ENCODE measurements at places on chromosomes 3 and 15.
A peak's percentile ranks its signal among the peaks of the same experiment; 100 is the strongest.

GRCh38 chr3:179995406-179995805 is 41.3 kb downstream of the PEX5L start:
- DNase-seq: no peak

DNA sequence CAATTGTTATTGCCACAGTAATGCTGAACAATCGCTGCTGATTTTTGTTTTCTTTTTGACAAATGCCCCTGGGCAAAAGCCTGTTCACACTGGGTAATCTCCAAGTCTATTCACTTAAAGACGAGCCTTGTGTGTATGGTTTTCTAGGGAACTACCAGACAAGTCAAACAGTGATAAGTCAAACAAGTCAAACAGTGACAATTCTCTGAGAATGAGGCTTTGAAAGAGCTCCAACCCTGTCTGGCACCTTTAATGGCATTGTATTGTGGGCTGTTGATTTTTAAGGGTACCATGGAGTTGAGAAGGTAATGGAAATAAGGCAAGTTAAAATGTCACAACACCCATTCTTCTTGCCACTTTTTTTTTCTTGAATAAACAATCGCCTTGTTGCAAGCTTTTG is 59.4 kb upstream of the TMC3 start:
- DNase-seq: no peak

DNA sequence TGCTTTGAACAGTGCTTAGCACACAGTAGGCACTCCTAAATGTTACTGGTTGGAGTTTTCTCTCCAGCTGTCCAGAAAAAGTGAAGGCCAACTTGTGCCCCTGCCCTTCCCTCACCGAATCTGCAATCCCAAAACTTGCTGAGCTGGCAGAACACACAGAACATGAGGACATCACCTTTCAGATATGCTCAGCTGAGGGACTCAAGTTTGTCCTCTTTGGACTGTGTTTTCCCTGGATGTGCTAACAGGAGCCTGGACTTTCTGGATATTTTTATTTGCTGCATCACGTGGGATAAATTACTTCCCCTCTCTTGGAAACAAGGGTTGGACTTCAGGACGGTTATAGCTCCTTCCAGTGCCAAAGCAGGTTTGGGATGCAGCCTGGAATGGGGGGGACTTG is 59.5 kb upstream of the SMAD6 start:
- no peak for DNase-seq

DNA sequence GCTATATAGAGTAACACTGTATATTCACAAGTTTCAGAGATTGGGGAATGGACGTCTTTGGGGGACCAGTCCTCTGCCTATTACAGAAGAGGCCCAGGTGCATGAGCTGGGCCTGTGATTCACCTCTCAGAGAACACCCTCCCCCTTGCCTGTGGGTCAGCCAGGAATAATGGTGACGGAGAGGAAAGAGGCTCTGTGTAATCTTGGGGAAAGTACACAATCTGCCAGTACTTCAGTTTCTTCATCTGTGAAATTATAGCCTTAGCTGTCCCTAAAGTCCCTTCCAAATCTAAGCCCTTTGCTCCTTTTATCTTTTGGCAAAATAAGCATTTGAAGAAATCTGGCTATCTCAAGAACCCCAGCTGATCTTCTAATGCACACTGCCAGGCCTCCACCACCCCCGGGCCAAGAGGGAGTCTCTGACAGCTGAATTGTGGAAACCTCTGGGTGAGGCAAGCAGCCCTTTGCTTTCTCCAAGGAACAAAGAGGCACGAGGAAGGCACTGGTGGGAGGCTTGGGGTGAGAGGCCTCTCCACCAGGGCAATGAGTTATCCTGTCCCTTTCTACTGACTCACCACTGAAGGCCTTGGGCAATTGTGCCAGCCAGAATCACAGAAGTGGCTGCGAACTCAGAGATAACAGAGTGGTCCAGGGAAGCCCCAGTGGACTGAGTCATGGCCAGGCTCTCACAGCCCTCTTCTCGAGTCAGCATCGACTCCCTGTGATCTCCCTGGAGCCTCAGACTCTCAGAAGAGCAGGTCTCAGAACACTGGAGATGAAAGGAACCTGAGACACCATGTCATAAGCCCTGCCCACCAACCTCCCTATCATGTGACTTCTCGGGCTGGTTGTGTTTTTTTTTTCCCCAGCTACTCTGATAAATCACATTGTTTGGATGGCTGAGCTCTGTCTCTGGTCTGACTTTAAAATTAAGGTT is 31.8 kb downstream of the CCNL1 start:
- no peak for DNase-seq

DNA sequence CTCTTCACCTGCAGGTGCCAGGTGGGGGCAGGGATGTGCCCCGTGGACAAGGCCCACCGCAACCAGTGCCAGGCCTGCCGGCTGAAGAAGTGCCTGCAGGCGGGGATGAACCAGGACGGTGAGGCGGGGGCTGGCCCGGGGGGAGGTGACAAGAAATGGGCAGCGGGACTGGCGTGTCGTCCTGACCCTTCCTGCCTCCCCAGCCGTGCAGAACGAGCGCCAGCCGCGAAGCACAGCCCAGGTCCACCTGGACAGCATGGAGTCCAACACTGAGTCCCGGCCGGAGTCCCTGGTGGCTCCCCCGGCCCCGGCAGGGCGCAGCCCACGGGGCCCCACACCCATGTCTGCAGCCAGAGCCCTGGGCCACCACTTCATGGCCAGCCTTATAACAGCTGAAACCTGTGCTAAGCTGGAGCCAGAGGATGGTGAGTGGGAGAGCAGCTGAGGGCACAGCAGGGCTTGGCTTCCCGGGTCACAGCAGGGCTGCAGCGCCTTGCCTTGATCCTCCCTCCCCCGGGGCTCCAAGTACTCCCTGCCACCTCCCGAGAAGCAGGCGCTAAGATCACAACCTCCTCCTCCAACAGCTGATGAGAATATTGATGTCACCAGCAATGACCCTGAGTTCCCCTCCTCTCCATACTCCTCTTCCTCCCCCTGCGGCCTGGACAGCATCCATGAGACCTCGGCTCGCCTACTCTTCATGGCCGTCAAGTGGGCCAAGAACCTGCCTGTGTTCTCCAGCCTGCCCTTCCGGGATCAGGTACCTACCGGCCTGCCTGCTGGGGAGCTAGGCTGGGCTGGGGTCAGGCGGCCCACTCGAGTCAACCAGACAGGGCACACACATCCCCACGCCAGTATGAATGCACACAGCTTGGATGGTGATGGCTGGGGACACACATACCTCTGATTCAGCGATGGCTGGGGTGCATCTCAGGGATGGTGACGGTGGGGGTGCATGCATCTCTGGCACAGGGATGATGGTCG is 1.7 kb downstream of the NR2E3 start:
- DNase-seq: no peak

GRCh38 chr3:55959471-55960080 is 472.5 kb upstream of the WNT5A start:
- DNase-seq: no peak

GRCh38 chr3:41608347-41608746 is 353.6 kb downstream of the ULK4 start:
- DNase-seq: no peak

DNA sequence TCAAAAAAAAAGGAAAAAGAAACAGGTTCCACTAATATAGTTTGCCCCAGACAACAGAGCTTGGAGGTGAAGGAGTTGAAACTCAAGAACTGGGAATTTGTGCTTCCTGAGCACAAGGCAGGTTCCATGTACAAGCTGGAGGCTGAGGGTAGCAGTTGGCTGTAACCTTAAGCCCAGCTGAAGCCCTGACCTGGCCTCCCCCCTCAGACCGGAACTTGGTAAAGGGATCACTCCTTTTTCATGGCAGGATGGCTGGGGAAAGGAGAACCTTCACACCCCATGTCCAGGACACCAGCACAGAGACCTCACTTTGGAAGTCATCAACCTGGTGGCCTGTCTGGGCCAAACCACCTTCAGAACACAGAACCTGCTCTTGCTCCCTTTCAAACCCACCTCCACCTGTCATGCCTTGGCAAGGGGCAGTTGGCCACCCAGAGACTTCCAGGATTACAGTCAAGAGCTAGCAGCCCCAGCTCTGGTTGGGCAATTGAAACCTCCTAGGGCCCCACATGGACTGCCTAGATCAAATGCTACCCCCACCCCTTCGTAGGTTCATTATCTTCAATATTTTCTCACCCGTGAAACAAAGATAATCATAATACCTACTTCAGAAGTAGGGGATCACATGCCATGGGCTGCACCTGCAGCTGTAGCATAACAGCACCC is 3.5 kb downstream of the RPL29 start:
- no peak for DNase-seq

- DNase-seq: no peak
Observed at GRCh38 chr3:14959359-14959943, 12.1 kb downstream of the NR2C2 start.

DNA sequence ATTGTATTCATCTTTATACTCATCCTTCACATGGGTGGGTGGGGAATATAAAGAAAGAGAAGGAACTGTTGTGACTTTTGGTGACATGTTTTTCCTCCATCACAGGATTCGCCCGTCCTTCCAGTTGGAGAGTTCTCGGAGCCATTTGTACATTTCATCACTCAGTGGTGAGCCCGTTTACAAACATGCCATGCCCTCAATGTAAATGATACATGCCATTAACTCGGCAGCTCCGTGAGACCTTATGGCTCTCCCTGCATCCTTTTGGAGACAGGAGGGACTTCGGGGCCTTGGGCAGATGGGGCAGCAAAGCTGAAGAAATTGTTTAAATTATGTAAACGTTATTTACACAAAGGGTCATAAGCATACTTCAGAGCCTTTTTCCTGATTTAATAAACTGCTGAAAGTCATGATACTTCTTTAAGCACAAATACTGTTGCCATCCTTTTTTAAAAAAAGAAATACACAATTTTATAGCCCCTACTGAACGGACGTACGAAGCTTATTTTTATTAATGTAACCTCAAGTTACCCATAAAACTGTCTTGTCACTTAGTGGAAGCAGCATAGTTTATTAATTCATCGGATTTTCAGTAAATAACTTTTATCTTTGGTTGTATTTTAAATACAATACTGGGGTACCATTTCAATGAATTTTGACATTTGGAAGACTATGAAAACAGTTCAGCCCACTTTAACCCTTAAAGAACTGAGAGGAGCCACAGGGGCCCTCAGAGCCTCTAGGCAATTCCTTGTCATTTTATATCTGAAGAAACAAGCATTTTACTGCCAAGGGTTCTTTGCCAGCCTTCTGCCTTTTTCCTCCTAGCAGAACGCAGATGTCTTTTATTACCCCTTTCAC is 55.6 kb upstream of the SKOR1 start:
- peak; percentile 79 for DNase-seq

GRCh38 chr3:107106316-107106715 is 270.9 kb upstream of the CCDC54 start:
- DNase-seq: no peak

DNA sequence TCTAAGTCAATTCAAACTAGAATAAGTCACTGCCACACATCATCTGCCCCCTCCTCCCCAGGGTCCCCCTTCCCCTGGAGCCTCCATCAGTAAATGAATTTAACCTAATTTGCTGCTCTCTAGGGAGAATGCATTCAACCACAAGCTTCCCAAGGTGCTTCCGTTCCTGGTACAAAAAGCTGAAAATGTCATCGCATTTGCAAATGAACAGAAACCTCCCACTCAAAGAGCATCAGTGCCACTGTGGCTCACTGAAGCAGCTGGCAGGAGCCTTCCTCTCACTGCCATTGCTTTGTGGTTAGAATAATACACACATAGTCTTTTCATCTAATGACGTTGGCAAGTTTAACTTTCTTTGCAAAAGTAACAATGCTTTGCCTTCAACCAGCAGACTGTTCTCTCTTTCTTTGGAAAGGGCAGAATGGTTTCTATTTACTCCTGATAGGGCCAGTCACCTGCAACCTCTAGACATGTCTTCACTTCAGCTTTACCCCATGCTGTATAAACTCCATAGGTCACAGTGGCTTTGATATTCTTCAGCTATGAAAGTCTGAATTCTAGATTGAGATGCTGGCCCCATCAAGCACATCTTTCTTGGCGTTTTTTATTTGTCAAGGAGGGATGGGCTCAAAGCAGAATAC is 238.1 kb downstream of the CPNE4 start:
- DNase-seq: no peak

DNA sequence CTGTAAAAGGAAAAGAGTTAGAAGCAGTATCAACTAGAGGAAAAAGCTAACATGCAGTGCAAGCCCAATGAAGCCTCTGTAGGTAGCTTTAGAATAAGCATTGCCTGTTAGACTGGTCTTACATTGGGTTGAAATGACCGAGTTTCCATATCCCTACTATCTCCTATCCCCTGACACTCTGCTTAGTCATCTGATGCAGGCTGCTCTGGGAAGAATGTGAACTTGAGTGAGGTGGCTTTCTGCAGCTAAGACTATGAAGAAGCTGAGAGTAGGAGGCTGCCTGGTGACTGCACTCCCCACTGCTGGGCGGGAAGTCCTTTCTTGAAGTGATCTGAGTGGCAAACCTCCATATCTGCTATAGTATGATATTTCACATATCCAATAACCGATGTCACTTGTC is 64.7 kb downstream of the OXSM start:
- no peak for DNase-seq

DNA sequence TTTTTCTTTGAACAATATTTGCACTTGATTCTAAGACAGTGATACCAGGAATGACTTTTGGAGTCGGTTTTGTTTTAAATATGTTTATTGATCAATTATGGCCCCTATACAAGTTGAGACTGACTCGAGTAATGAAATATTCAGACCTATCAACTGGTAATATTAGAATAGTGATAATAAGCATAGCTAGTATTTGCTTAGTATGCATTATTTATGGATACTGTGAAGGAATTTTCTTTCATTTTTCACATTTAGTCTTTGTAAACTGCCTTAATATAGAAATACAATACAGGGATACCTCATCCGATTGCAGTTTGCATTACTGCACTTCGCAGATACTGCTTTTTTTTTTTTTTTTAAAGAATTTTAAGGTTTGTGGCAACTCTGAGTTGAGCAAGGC is 107.9 kb downstream of the CNTN4 start:
- no peak for DNase-seq

DNA sequence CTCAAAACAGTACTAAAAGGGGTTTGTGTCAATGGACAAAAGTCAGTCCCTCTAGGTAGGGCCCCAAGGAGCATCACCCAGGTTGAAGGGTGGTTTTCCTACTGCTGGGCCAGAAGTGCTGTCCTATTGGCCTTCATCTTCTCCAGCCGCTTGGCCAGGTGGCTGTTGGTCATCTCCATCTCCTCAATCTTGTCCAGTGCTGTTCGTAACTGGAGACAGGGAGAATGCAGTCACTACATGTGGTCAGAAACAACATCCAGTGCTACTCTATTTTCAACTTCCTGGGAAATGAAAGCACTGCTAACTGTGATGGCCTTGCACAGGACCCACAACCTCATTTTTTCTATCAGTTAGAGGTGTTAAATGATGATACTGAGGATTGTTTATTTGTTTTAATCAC is 60.4 kb downstream of the MLH1 start:
- no peak for DNase-seq

- DNase-seq: no peak
Observed at GRCh38 chr3:43028678-43029490, 49.8 kb downstream of the GASK1A start.

GRCh38 chr3:31522152-31522551 is 10.6 kb upstream of the STT3B start:
- no peak for DNase-seq

GRCh38 chr15:78398076-78398825 is 39.8 kb upstream of the IREB2 start:
- DNase-seq: no peak

- DNase-seq: no peak
Observed at GRCh38 chr3:174016186-174016585, 618.6 kb downstream of the NLGN1 start.

- DNase-seq: no peak
Observed at GRCh38 chr15:31439328-31439727, 112.7 kb downstream of the KLF13 start.

GRCh38 chr3:98049271-98049670 is 14.2 kb upstream of the GABRR3 start:
- DNase-seq: no peak

- no peak for DNase-seq
Observed at GRCh38 chr3:40895109-40895508, 304.2 kb upstream of the CTNNB1 start.

GRCh38 chr3:81217101-81217500 is 544.3 kb downstream of the GBE1 start:
- DNase-seq: no peak
